ENCODE measurements at places on chromosomes 1 and 21.

DNA sequence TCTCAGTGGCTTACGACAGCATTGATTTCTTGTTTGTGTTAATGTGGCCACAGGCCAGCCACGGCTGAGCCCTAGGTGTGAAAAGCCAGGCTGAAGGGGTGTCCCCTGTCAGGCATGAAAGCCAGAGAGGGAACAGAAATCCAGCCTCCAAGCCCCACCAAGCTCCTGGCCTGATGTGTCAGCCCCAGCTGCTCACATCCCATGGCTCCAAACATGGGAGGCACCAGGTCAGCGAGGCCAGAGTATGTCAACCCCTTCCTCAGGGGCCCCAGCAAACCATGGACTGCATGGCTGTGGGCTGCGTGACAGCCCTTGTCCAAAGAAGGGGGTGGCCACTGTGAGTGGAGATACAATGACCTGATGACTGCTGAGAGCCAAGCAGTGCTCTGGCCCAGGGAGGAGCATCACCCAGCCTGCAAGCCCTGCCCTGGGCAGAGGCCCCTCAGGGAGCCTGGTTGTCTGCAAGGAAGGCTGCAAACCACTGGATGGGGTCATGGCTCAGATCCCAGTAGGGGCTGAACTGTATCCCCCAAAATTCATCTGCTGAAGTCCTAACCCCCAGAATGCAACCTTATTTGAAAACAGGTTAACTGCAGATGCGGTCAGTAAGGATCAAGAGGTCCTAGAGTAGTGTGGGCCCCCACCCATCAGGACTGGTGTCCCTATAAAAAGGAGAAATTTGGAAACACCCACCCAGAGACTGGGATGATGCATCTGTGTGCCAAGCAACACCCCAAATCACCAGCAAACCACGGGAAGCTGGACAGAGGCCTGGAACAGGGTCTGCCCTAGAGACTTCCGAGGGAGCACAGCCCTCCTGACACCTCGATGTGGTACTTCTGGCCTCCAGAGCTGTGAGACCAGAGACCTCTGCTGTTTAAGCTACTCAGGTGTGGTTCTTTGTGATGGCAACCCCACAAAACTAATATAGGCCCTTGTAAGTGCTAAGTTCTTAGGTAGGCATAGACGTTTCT lies 3.3 kb upstream of the MX2 start:
- no peak for DNase-seq

GRCh38 chr1:192751260-192751659 lies 57.6 kb upstream of the RGS2 start:
- DNase-seq = no peak

DNA sequence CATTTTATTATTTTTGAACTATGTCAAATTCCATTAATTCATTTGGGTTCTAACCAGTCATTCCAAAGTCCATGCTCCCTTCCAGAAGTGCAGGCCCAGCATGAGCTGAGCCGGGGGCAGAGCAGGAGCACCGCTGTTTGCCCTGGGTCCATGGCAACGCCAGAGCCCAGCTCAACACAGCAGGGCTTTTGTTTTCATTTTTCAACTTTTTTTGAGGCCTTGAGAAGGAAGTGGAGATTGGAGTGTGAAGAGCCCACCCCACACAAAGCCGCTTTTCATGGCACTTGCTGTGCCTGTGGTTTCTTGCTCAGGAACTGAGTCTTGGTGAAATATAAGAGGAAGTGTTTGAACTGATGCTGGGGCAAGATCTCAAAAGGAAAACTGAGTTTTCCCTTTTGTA lies 13.2 kb upstream of the PRMT2 start:
- peak; percentile 69 for DNase-seq

DNA sequence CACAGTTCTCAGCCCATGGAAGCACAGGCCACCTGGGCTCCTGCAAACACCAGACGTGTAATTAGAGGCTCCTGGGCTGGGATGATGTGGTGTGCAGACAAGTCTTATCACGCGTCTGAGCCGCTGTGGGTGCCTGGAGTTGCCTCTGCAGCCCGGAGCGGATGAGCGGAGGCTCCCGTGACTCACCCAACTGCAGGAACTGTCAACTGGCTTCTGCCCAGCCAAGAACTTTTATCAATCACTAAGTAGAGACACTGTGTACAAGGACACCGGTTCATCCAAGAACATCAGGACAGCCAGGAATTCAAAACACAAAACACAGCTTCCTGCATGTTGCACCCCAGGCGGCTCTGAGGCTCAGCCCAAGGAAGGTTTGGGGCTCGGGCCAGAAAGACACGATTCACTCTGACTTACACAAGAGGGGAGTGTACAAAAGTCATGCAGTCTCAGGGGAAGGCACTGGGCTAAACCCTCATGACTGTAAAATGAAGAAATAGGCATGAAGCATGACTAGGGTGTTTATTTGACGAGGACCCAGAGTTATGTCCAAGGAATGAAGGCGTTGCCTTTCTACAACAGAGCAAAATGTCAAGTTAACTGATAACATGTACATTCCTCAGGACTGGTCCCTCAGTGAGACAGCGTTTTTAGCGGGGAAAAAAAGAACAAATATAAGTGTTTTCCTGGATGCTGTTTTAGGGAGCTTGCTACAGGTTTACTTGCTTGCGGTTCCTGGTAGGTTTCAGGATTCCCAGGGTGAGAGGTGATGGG lies 21.1 kb downstream of the ERRFI1 start:
- no peak for DNase-seq

DNA sequence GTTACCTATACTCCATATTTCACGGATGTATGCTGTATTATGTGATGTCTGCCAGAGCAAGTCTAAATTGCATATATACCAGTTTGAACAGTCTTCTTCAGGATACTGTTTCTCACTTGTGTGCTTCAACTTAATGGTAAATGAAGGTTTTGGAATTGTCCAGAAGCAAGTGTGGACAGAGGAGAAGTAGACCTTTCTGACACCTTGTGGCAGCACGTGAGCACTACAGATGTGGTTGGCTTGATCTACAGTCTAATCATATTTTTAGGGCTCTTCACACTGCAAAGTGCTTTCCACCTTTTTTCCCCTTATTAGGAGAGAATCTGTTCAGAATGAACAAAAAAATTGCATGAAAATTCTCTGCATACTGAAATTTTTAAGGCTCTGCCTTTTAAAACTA lies 10.9 kb downstream of the MORC3 start:
- DNase-seq = peak; percentile 61

- peak; percentile 45 for DNase-seq
Measured at GRCh38 chr1:36161641-36162531, 5.9 kb downstream of the MAP7D1 start.

DNA sequence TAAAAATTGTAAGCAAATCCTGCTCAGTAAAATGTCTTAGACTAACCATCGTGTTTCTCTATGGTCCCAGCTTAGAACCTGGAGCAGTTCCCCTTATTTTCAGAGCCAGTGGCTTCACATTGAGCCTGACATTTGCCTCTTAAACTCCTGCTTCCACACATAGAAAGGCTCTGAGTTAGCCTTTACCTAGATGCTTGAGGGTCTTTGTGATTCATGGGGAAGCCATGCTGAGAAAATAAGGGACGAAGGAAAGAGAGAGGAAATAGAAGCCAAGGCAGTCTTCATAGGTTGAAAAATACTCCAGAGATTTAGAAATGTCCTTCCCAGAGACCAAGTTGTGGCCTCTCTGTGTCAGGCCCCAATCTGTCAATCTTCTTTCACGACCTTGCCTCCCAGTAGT lies 16.1 kb upstream of the RBBP5 start:
- DNase-seq = no peak

DNA sequence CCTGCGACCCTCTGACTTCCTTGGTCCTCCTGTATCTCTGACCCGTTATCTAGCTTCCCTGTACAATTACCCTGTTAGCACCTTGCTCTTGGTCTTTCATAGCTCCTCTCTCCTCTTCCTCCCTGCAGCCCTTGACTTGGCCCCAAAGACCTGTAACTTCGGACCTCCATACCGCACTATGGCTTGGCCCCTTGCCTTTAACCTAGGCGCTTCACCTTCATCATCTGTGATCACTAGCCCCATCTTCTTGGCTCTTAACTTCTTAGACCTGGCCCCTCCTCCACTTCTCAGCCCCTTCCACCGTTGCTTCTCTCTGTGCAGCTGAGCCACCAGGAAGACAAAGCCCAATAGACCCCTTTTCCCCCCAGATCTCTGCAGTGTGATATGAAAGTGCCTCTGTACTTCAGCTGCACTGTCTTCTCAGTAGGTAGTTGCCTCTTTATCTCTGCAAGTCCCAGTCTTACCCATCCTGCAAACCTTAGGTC lies 740 bp downstream of the ZNF691 start:
- no peak for DNase-seq

GRCh38 chr21:38221594-38221993 lies 35.2 kb upstream of the KCNJ15 start:
- no peak for DNase-seq

DNA sequence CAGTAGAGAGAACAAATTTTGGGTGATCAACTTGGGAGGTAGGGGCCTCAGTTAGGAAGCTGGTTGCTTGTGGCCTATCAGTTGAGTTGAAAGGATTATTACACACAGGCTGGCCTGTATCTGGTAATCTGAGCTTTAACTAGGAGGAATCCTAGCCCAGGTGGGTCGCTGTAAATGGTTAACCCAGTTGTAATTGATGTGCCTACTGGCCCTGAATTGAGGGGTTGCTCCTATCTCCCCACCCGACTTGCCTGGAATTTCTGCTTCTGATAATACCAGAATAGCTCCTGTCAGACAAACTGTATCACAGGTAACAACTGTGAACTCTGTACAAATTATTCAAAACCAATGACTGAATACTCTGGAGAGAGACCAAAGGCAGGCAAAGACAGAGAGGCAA lies 210.4 kb upstream of the RUNX1 start:
- no peak for DNase-seq

- DNase-seq = no peak
Measured at GRCh38 chr1:194717334-194717733, 1530.9 kb upstream of the B3GALT2 start.

DNA sequence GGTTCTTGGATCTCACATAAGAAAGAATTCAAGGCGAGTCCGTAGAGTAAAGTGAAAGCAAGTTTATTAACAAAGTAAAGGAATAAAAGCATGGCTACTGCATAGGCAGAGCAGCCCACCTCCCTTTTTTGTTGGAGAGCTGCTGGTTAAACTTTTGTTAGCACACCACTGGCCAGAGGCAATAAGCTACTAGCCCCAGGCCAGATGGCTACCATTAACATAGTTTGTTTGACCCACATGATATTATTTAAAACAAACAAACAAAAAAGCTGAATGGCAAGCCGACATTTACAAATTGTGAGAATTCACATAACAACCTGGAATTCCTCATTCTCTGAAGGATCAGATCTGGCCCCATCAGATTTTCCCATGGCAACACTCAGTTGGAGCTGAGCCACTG lies 19.1 kb upstream of the PAXBP1 start:
- no peak for DNase-seq

GRCh38 chr1:30473922-30474817 lies 249.2 kb downstream of the MATN1 start:
- no peak for DNase-seq

DNA sequence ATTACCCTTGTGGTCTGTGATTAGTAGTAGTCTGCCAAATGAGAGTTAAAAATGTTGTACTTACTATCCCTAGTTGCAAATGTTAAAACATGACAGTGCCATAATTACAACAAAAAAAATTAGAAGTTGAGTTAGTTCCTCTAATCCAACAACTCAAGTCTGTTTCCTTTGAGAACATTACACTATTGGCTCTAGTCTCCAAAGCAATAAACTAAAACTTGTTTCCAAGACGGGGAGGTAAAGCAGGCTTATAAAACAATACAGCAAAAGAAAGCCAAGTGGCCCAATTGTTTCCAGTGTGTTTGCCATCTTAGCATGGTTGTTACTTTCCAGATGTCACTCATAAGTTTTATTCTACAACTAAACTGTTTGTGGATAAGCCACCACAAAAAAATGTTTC lies 11.6 kb downstream of the KYAT3 start:
- DNase-seq = no peak

DNA sequence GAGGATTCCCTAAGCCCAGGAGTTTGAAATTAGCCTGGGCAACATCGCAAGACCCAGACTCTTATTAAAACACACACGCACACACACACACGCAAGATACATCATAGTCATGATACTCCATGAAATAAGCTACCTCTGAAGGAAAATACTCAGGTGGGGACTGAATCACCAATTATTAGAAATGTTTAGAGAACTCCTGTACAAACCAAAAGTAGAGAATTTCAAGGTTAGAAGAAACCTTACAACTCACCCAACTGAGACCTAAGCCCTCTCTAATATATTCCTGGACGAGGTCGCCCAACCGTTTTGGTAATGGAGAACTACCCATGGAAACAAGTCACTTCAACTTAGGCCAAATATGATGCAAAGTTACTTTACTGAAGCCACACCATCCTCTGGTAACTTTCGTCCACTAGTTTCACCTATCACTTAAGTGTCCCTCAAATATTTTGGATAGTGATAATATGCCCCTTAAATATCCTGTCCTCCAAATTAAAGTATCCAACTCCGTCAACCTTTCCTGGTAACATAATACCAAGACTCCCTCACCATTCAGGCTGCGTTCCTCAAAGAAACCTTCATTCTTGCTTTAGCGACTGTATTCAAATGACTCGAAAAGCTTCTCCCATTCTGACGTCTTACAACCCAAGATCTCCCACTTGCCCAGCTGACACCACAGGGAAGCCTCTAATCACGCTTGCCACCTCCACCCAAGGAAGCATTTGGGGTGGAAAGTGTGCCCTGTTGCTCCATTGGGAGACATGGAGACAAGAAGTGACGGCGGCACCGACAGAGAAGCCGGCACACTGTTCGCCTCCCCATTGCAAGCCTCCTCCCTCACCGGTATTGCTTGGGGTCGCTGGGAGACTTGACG lies 856 bp downstream of the NRDC start:
- no peak for DNase-seq

GRCh38 chr1:109636201-109636952 lies 16.7 kb downstream of the AMPD2 start:
- DNase-seq = no peak

DNA sequence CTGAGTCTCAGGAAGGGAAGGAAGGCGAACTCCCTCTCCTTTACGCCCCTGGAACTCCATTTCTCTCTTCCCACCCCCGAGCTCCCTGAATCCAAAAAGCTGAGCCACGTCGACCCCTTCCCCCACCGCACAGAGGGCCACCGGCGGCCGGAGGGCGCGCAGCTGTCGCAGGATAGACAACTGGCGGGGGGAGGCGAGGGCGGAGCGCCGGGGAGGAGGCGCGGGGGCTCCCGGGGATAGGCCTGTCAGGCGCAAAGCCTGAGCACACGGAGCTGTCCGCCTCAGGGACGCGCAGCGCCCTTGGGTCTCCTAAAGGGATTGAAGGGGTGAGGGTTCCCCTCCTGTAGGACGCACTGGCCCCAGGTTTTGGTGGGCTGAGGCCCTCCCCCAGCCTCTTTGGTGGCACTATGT lies 752 bp upstream of the ACTA1 start:
- no peak for DNase-seq

DNA sequence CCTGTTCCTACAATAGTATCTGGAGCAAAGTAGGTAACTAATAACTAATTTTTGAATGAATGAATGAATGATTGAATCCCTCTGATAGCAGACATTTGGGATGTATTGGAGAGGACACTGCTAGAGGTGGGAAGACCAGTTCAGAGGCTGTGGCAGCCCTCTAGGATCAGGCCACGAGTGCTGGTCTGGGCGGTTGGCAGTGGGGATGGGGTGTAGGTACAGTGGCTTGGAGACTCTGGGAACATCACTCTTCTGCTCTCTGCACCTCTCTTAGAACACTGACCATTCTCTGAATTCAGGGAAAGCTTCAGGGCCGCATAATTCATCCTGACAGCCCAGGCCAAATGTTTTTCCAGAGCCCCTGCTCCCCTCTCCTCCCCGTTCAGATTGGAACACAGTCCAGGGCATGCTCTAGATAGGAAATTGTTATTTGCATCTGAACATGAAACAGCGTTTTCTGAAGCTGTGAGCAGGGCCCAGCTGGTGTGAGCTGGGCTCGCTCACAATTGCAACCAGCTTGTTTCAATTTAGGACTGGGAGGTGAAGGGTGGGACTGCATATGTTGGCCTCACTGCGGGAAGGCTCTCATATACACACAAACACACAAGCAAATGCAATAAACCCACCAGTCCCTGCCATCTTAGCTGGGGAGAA lies 253.1 kb upstream of the USP24 start:
- DNase-seq = no peak

All from CD4-positive, alpha-beta T cell treated with Interleukin-2 at 100 ng/mL for 4 hours (primary cell).